ENCODE measurements at places on chromosomes 11 and 22. TPM values are rescaled to one million over a fixed set of nuclear protein-coding genes. Genes with fewer than 3 reads are reported as not detected.

GRCh38 chr22:42282943-42283277, 12.5 kb upstream of the TCF20 start:
- DNase-seq: no peak

HORMAD2 gene
- total RNA-seq: not detected

GRCh38 chr11:117457031-117457785, 129.6 kb downstream of the CEP164 start:
- DNase-seq: no peak

GRCh38 chr11:111766834-111767142, 599 bp upstream of the PPP2R1B start:
- no peak for DNase-seq

DNA sequence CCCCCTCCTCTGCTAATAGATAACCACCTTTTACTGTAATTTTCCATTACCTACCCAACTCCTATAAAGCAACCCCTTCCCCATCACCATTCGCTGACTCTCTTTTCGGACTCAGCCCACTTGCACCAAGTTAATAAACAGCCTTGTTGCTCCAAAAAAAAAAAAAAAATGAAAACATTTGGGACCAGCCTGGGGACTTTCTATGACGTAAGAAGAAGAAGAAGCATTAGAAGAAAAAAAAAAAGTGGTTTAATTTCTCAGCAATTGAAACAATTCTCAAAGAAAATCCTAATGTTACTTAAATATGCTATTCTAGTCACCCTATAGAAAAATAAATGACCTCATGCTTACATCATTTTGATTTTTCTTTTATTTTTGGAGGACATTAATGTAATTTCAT, 301.5 kb upstream of the ANO3 start:
- DNase-seq: no peak

POU2AF2 gene
- total RNA-seq: not detected

MOGAT2 gene
- total RNA-seq: not detected

- DNase-seq: no peak
Measured at GRCh38 chr11:75380716-75381420, 18.4 kb upstream of the RPS3 start.

DNA sequence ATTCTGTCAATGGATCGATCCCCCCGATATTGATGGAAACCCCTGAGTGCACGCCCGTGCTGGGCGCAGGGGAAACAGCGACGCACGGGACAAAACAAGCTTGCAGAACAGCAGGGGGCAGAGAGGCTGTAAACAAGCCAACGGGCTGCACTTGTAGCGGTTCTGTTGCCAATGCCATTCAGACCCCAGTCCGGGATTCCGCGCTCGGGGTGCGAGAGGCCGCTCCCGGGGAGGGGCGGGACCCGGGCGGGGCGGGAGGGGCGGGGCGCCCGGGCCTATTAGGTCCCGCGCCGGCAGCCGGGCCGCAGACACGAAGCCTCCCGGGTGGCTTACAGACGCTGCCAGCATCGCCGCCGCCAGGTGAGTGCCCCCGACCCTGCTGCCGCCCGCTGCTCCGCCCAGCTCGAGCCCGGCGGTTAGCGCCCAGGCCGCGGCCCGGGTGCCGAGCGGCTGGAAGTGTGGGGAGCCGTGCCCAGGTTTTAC, at the start of gene BIK:
Gene BIK (plus strand): TSS at position 307 of the 483 bp plus-strand sequence. CDS start 13,273 bp downstream, outside the sequence.
- peak; percentile 94 for DNase-seq

DNA sequence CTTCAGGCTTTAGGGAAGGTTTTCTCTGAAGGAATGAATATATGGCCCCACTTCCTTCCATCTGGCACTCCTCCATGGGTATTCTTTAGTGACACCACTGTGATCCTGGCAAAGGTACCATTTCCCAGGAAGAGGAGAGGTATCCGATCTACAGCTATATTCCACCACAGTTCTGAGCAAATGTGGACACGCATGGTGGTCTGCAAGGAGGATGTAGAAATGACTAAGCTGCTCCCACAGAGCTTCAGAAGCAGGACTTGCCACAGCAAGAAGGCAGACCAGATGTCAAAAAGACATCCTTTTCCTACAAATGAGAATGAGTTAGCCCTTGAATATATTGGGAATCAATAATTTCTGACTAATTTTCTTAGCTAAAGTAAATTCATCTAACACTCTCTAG, 45.5 kb downstream of the ARFGAP2 start:
- no peak for DNase-seq

FAM180B gene
- total RNA-seq: 0.26 TPM

NOX4 gene
- total RNA-seq: not detected

KDM4D gene
- total RNA-seq: 1.6 TPM

- DNase-seq: no peak
Measured at GRCh38 chr11:16669799-16670415, 68.5 kb upstream of the C11orf58 start.

APOL3 gene
- 14.4 TPM for total RNA-seq

GRCh38 chr22:31248138-31248745, 36.1 kb downstream of the LIMK2 start:
- peak; percentile 53 for DNase-seq

- DNase-seq: no peak
Measured at GRCh38 chr11:81342966-81343365, 1390.7 kb downstream of the FAM181B start.

MS4A14 gene
- 0.18 TPM for total RNA-seq

GRCh38 chr11:46451759-46452158, 60.2 kb upstream of the CHRM4 start:
- DNase-seq: no peak

CENPM gene
- total RNA-seq: 217 TPM

GRCh38 chr11:90344546-90344945, 121.7 kb upstream of the CHORDC1 start:
- DNase-seq: no peak

- no peak for DNase-seq
Measured at GRCh38 chr11:68457216-68457897, 3.2 kb upstream of the PPP6R3 start.

DNA sequence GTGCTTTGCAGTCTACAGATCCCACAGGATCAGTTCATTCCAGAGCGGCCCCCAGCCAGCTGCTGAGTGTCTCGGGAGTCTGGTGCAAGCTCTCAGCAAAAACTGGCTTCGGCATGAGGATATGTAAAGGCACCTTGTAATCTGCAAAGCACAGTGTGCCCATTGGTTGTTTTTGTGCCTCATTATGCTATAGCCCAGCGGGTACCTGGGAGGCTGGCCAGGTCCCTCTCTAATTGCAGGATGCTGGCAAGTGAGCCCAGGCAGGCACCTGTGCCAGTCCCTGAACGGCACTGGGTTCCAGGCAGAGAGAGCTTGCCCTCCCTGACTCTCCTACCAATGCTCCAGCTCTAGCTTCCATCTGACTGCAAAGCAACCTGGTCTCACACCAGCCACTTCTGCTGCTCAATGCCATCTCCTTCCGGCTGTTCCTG, 128.7 kb downstream of the DSCAML1 start:
- DNase-seq: no peak

DNA sequence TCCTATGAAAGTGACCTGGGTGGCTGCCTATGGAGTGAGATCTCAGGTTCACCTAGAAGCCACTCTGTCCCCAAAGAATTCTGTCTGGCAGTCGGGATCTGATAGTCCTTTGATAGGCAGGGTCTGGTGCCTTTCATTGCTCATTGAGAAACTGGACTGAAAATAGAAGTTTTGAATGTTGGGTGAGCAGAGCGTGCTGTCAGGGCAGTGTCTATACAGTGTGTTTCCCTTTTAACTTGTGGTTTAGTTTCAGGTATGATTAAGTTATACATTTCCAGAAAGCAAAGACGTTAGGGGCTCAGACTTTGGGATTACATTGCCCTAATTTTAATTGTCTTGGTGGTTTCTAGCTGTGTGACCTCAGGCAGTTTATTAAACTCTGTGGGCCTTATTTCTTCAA, 111.3 kb upstream of the PAX6 start:
- no peak for DNase-seq

LGALS12 gene
- total RNA-seq: not detected
